ENCODE measurements at places on chromosomes 5 and 9.

DNA sequence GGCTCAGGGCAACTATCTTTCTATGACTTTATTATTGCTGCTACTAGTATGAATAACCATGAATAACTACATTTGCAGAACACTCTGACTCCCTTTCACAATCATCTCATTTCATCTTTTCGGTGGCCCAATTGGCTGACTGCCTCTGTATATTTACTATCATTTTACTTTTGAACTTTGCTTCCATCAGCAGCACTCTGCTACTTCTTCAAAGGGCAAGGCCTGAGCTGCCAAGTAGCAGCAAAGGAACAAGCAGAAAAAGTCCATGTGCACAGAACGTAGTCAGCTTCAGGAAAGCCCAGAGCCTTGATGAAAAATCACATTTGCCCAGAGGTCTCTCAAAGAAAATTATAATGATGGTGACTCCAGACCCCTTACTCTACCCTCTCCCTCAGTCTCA lies 214.5 kb upstream of the PUM3 start:
- no peak for DNase-seq

DNA sequence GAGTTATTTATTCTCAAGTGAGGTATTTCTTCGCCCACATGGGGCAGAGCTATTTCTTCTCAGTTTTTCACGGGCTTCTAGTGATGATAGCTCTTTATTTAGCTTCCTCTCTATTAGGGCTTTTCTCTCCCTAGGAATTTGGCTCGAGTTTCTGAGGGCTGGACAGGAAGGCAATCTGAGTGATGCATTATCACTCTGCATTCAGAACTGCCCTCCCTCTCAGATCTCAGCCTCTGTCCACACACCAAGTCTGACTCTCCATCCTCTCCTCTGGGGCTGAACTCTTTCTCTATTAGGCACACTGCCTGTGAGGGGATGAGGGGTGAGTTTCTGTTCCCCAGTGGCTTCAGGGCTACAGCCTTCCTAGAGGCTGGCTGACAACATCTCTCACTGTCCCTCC lies 14.9 kb upstream of the SCAMP1 start:
- no peak for DNase-seq

- DNase-seq, result no peak
Measured at GRCh38 chr5:113103330-113103729, 126.7 kb downstream of the DCP2 start.

GRCh38 chr5:179994583-179995323 lies 76.8 kb downstream of the RNF130 start:
- no peak for DNase-seq

DNA sequence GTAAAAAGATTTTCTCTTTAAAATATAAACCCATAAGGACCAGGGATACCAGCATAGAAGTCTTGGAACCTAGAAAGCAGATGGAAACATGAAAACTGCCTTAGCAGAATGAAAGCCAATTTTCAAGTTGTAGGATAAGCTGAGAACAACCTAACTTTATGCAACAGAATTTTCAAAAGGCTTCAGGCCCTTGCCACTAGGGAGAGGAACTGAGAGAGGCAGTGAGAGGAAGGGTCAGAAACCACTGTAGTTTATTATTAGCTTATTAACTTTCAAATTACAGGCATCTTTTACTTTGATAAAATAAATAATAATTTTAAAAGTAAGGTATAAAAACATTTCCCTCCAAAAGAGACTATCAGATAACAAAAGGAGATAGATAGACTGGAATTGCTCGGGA lies 33.4 kb downstream of the FAM81B start:
- no peak for DNase-seq

- DNase-seq, result no peak
Measured at GRCh38 chr9:89340332-89340731, 22.0 kb downstream of the SECISBP2 start.

- no peak for DNase-seq
Measured at GRCh38 chr9:114259798-114260523, 62.9 kb upstream of the ORM1 start.

GRCh38 chr5:169494941-169495548 lies 88.5 kb upstream of the SPDL1 start:
- no peak for DNase-seq

DNA sequence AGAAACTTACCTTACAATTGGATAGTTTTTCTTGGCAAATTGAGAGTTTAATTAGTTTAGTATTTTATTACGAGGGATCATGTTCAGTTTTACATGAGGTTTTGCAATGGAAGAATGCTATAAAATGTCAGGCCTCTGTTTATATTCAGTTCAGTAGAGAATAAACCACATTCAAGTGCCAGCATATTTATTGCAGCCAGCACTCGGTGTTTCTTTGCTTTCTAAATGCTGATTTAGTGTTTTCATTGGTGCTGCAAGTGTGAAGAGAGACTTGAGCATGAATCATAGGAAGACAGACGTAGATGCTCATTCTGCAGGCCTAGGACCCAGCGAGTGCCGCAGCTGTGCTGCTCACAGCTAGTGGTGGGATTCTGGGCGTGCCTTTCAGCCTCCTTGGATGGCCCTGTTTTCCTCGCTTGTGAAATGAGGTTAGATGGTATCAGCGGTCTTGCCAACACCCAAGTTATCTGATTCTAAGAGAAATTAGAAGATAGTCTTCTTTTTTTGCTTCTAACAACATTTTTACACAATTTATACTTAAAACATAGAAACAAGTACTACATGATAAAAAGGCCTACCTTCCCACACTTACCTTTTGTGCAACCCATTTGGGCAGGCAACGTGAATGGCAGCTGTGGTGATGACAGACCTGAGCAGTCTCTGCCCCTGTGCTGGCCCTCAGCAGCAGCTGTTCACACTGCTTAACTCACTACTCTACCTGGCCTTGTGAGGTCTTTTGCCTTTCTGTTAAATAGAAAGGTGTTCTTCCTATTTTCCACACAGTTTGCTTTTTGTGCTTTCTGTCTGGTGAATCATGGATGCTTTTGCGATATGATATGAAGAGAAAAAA lies 26.8 kb upstream of the TNFAIP8 start:
- DNase-seq, result no peak

Data from glomerular endothelial cell (primary cell).